ENCODE measurements at places on chromosomes 16 and 17.

DNA sequence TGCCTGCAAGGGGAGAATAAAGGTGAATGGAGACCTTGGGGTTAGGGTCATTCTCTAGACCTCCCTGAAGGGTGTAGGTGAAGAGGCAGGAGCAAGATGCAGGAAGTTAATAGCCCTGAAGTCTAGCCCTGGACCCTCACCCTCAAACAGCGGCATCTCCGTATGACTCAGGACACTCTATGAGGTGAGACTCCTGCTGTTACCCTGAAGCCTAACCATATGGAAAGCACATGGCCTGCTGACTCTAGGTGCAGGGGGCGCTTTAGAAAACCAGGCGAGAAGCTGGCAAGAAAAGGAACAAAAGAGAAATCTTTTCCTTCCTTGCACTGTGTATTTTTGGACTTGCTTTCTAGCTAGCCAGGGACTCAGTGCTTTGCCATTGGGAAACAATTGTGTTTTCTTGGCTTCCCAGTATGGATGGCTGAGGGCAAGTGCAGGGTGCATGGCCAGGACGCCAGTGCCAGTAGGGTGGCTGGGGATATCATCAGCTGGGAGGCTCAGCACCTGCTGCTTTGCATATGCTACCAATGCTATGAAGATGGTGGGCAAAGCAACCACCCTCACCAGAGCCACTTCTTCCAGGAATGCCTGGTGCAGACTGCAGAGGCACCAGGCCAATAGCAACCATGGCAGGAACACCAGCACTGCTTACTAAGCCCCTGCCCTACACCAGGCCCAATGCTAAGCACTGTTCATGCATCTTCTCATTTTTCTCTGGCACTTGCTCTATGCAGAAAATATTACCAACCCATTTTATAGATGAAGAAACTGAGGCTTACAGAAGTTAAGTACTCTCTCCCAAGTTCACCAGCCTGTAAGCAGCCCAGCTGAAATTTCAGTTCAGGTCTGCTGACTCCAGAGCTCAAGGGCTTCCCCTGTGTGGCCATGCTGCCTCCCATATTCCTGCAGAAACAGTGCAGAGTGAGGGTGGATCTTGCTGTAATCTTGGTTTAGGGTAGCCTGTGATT lies 425.1 kb downstream of the SLC39A11 start:
- DNase-seq = no peak

GRCh38 chr16:49778202-49778930 lies 77.5 kb downstream of the ZNF423 start:
- no peak for DNase-seq

DNA sequence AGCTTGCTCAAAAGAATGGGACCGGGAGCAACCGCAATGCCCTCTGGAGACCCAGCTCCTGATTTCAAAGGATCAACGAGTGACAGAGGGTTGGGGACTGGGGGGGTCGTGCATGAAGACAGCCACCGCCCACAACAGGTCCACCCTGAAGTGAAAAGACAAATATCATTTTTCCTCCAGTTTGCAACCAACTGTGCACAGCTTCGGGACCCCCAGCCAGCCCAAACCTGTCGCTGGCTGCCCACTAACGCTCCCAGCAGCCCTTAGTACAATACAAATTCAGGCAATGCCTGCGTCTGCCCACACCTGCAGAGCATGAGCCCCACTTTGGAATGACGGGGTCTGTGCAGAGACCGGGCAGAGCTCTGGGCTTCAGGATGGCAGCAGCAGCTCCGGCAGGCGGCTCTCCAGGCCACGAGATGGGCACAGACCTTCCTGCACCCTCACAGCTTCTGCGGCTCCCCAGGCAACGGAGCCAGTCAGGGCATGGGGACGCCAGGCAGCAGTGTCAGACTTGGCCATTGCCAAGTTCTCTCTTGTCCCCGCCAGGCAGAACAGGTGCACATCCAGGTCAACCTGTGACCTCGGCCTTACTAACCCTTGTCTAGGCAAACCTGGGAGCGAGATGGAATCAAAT lies 60.1 kb downstream of the TBC1D16 start:
- DNase-seq = no peak

DNA sequence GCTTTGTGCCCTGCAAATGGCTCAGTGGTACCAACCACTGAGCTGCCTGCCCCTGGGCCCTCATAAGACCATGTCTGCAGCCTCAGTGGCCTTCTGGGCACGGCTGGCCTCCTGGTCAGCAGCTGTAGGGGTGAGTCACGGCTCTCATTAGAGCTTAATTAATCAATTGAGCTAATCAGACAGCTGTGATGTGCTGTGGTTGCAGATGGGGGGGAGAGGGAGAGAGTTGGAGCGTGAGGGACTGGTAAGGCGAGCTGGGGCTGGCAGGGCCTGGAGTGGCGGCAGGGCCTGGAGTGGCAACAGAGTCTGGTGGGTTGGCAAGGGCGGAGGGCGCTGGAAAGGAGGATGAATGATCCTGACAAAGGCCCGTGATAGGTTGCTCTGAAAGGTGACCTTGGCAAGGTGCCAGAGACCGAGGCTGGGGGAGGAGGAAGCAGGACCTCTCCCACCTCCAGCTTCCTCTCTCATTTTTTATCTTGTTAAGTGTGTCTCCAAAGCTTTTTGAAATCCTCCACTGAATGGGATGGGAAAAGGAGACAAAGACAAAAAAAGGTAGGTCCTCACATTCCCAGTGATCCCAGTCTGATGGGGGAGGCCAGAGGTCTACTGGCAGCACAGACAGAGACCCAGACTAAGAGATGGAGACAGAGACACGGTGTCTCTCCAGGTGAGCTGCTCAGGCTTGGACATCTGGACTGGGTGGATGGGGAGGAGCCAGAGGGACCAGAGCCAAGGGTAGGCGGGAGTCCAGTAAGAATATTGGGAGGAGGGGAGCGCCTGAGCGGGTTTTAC lies 41.6 kb downstream of the DCAKD start:
- DNase-seq = no peak

GRCh38 chr16:28267356-28267755 lies 25.0 kb upstream of the SBK1 start:
- no peak for DNase-seq

GRCh38 chr17:60094754-60095153 lies 16.0 kb upstream of the HEATR6 start:
- DNase-seq = no peak

GRCh38 chr17:545156-545555 lies 169.5 kb downstream of the VPS53 start:
- DNase-seq = no peak

- DNase-seq = no peak
Observed at GRCh38 chr16:82814059-82814458, 187.3 kb downstream of the CDH13 start.

- DNase-seq = no peak
Observed at GRCh38 chr16:75217389-75217851, 1.4 kb upstream of the CTRB1 start.

- no peak for DNase-seq
Observed at GRCh38 chr16:89168381-89169189, 3.0 kb upstream of the CDH15 start.

- no peak for DNase-seq
Observed at GRCh38 chr17:49121696-49122292, 10.8 kb upstream of the B4GALNT2 start.

GRCh38 chr16:52549011-52549692 lies 2.2 kb upstream of the TOX3 start:
- DNase-seq = no peak

DNA sequence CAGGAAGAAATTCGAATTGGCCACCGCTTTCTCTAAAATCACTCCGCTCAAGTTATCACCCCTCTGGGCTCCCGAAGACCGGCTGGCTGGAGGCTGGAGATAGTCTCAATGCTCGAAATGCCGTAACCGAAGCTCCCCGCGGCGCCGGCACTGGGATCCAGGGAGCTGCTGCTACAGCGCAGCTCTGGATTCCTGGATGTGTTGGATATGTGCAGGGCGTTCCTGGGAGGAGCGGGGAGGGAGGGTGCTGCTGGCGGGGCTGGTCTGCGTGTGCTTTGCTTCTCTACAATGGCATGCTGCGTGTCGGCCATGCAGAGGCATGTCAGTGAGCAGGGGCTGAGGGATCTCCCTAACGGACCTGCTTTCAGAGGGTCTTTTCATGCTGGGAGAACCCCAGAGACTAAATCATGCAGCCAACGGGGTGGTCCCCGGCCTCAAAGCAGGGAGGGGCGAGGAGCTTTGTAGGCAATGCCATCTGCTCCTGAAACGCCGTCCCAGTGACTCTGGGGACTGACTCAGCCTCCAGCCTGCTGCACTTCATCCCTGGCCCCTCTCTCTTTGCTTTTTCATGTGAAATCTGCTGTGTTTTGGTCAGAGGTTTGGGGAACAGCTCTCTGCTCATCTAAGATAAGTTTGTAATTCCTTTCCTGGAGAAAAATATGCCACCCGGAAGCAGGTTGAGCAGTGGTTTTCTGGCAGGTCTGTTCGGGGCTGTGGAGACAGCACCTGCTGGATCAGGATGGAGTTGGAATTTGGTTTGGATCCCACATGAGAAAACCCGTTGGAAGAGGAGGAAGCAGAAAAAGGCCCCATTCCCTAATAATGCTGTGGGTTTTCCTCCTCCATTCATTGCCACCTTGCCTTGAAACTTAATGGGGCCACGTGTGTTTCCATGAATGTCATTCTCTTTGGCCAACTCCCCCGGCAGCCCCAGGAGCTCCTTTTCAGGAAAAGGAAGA lies 311.4 kb downstream of the SEC14L1 start:
- DNase-seq = peak; percentile 74

DNA sequence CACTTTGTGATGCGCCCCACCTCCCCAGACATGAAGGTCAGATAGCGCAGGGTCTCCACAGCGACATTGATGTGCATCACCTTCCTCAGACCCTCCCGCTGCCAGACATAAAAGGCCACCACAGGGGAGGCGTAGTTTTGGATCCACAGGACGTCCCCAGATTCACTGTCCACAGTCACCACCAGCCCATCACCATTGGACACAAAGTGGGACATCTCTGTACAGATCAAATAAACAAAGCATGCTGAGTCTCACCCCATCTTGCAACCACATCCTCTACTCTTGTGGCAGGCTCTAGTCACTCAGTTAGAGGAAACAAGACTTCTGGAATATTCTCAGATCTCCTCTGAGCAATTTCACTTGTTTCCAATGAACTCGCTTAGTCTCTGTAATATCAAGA lies 46.3 kb upstream of the ICAM2 start:
- DNase-seq = no peak

- DNase-seq = no peak
Observed at GRCh38 chr17:56786989-56787482, 46.7 kb downstream of the C17orf67 start.

Data from putamen (tissue), 1 donor.